ENCODE measurements at places on chromosomes 6 and 20.

GRCh38 chr20:33724439-33725094 is 4.5 kb upstream of the PXMP4 start:
- no peak for DNase-seq

GRCh38 chr6:38572186-38572813 is 67.4 kb downstream of the BTBD9 start:
- DNase-seq = peak; percentile 49

GRCh38 chr6:140436023-140436811 is 1061.8 kb upstream of the CITED2 start:
- DNase-seq = no peak

DNA sequence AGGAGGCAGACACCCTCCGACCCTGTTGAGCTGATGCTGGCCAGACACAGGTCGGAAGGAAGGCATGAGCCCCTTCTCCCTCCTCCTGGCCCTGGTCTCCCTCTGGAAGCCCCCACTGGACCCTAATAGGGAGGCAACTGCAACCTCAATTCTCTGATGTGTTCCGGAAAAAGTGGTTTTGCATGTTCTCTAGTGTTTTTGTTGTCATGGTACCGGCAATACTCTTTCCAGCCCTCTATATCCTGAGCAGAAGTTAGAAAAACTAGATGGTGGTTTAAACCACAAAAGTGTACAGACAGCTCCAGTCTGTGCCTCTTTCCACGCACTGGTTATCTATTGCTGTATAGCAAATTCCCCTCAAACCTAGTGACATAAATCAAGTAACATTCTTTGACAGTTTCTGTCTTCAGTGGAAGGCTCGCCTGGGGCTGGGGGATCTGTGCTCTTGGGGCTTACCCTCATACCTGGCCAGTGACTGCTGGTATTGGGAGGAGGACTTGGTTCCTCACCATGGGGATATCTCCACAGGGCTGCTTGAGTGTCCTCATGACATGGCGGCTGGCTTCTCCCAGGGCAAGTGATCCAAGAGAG is 37.0 kb downstream of the SYTL3 start:
- peak; percentile 73 for DNase-seq

- no peak for DNase-seq
Measured at GRCh38 chr6:53795702-53796450, 1.1 kb downstream of the LRRC1 start.

- DNase-seq = no peak
Measured at GRCh38 chr6:116400328-116400727, 29.6 kb downstream of the DSE start.

GRCh38 chr6:111031151-111031550 is 49.3 kb downstream of the RPF2 start:
- no peak for DNase-seq

- DNase-seq = no peak
Measured at GRCh38 chr6:4262526-4262925, 127.2 kb upstream of the ECI2 start.

- no peak for DNase-seq
Measured at GRCh38 chr6:84877515-84878210, 113.3 kb upstream of the TBX18 start.

- no peak for DNase-seq
Measured at GRCh38 chr6:69795469-69796072, 1.2 kb downstream of the LMBRD1 start.

DNA sequence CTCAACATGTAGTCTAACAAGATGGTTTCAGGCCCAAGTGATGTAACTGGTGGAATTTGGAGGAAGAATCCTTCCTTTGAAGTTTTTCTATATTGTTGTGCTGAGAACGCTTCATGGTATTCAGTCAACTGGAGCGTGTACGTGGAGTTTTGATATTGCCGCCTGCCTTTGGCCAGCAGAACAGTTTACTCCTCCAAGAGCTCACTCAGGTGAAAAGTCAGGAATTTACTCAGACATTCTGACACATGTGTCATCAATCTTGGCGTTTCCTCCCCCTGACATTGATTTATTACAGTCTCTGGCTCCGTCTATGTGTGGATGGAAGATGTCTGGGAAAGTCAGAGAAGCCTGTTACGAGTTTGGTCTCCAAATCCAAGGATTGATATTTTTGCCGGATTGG is 19.0 kb upstream of the TGM2 start:
- DNase-seq = no peak

DNA sequence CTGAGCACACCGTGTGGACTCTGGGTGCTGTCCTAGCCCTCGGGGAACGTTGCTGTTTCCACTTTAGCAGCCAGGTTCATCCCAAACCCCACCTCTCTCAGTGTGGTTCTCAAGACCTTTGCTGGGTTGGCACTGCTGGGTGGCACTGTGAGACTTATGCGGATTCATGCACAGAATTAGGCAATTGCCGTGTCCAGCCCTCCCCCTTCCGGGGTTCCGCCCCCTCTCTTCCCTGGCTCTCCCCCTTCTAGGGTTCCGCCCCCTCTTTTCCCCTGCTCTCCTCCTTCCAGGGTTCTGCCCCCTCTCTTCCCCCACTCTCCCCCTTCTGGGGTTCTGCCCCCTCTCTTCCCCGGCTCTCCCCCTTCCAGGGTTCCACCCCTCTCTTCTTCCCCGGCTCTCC is 39.8 kb upstream of the SLCO4A1 start:
- peak; percentile 19 for DNase-seq

DNA sequence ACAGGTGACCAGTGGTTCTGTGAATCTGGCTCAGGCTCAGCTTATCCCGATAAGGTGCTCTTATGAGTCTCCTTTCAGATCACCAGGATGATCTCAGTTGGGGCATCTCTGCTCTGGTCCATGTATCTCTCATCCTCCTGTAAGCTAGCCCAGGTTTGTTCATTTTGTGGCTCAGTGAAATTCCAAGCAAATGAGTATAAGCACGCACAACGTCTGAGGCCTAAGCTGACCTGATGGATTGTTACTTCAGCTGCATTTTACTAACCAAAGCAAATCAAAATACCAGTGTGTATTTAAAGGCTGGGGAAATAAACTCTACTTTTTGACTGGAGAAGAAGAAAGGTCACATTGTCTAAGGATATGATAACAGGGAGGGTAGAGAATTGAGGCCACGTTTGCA is 551.0 kb upstream of the BTBD3 start:
- DNase-seq = no peak

DNA sequence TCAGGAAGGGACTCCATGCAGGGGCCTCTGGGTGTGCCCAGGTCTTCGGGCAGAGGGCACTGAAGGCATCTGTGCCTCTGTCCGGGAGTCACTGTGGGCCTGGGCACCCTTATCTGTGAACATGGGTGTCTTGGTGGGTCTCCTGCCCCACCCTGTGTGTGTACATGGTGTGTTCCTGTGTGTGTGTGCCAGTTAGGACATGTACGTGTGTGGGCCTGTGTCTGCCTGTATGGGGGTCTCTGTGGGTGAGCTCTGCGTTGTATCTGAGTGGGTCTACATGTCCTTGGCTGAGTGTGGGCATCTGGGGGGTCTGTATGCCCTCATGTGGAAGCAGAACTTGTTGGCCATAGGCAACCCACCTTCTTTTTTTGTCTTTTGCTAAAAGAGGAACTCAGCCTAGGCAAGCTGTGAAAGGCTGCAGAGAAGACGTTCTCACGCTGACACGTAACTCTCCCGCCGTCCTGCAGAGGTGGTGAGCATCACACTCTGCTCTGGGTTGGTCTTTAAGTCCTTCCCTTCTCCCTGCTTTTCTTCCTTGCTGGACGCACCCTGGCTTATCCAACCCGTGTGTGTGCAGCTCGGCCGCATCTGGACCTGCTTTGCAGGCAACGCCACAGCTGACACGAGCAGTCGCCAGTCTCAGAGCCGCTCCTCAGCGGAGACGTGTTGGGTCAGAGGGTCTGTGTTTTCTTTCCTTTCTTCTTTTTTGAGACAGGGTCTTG is 532 bp upstream of the NPBWR2 start:
- DNase-seq = no peak

- DNase-seq = peak; percentile 35
Measured at GRCh38 chr20:26308961-26309360, 612.3 kb upstream of the ZNF337 start.

DNA sequence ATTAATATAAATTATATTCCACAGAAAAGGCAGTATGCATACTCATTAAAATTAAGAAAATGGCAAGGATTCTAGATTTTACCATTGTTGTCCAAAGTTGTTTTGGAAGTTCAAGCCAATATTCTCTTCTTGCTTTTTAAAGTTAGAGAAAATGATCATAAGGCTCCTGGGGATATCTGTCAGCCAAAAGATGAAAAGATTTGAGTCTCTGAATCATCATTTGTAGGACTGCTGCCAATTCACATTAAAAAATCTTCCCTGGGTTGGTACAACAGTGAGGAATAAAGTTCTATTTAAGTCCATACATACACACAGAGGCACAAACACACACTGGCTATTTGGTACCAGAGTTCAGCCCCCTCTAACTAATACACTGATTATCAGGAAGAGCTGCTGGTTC is 620.1 kb downstream of the COL12A1 start:
- DNase-seq = no peak

- DNase-seq = no peak
Measured at GRCh38 chr6:169501128-169501527, 200.7 kb downstream of the WDR27 start.

- no peak for DNase-seq
Measured at GRCh38 chr20:59831024-59831915, 102.2 kb downstream of the SYCP2 start.

GRCh38 chr6:36706339-36706738 is 8.7 kb downstream of the RAB44 start:
- no peak for DNase-seq

DNA sequence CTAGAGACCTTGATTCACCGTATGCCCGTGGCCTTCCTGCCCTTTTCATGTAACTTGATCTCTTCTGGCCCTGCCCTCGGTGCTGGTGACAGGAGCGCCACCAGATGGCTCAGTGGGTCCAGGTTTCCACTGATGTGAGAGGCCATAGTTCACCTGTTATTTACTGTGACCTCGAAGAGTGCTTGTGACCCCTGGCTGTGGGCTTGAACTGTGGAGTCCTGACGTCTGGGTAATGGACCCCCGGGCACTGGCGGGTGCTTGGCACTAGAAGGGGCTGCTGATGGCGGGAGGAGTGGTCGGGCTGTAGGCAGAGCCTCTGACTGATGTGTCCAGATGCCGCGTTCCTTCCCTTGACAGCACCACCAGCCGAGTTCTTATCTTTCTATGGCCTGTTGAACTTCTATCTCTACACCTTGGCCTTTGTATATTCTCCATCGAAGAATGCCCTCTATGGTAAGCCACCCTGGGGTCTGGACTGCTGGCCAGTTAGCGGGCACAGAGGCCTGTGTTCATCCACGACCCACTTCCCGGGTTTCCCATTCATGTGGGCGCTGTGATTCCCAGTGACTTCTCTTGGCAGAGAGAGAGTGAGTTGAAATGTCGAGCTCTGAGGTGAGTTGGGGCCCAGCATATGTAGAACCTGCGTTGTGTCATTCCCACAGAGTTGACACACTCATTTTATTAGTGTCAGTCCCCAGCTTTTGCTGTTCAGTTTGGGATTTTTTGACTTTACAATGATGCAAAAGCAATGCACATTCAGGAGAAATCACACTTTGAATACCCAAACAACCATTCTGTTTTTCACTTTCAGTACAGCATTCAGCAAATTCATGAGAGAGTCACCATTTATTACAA is 14.9 kb downstream of the DYNLT1 start:
- DNase-seq = peak; percentile 31

DNA sequence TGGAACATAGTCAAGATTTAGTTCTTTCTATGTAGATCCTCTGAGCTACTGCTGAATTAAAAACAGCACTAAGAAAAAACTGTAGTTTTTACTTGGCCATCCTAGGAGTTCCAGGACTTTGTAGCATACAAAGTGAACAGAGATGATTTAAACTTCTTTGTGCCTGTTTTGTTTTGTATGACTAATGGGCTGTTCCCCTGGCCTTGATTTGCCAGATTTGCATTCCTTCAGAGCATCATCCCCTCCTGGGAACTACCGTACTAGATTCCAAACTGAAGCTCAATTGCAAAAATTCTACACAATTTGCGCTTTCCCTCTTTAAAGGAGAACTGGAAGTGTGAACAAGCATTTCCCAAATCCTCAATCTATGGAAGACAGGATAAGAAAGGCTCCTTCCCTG is 23.1 kb downstream of the ACOT13 start:
- DNase-seq = no peak

DNA sequence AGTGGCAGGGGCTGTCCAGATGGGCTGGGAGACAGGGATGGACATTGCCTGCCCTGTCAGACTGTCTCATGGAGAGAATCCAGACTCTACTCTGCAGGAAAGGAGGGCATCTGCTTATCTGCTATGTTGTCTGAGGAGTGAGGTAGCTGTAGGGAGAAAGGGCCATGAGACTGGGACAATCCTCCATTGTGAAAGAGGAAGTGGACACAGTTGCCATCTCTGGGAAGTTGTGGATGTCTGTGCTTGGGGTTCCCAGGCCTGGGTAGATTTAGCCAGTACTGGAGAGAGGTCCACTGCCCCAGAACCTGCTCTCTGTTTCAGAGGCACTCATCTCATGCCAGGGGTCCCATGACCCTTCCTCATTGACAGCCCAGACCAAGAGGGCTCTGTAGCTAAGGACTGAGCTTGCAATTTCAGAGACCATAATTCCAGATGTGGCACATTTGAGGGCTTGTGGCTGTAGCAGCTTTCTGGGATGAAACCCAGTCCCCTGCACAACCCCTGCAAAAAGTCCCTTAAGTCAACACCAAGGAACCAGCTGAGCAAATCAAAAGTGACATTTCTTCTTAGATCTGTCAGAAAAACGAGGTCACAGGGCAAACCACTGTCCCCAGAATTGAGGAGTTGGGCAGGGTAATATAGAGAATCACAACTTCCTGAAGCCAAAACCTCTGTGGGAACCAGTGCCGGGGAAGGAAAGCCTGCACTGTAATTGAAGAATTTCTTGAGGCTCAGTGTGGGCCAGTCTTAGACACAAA is 4.1 kb upstream of the SIRPG start:
- DNase-seq = no peak

- no peak for DNase-seq
Measured at GRCh38 chr6:11917951-11918738, 94.0 kb upstream of the HIVEP1 start.

- DNase-seq = peak; percentile 75
Measured at GRCh38 chr20:58891086-58891717, 38.7 kb downstream of the GNAS start.

GRCh38 chr6:139754898-139755775 is 380.7 kb upstream of the CITED2 start:
- no peak for DNase-seq

DNA sequence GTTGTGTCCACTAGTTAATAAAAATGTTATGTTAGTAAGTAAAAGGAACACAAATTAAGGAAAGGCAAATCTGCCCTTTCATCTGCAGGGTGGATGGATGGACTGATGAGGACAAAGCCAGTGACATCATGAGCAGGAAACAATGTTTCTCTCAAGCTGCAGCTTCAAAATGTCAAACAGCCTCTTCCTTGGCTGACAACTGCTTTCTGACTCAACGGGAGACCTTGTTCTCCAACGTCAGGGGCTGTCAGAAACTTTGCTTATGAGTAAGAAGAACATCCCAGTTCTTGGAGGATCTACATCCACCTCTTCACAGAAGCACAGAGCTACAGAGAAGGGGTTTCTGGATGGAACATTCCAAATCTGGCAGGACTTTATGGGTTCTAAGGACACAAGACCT is 6.0 kb downstream of the CST2 start:
- no peak for DNase-seq

DNA sequence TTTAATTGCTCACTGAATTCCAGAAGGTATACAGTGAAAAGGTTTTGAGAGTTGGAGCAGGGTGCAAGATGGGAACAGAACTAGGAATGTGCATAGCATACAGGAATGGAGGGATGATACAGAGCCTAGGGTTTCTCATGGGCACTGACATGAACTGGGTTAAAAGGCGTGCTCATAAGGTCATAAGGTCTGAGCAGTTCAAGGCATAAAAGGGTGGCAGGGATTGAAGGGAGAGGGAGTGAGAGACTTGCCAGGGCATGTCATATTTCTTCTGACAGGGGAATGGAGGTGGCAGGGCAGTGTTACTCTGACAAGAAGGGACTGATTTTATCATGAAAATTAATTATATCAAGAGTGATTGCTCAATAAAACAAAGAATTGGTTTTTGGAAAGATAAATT is 4.7 kb downstream of the MLIP start:
- no peak for DNase-seq
